ENCODE measurements at places on chromosomes 13 and 19. TPM values are rescaled to one million over a fixed set of nuclear protein-coding genes. Genes with fewer than 3 reads are reported as not detected.

COL5A3 gene
- total RNA-seq = 10.1 TPM

NRTN gene
- total RNA-seq = 20.6 TPM

GRK1 gene
- total RNA-seq = 0.13 TPM

MATK gene
- 0.24 TPM for total RNA-seq

ENOX1 gene
- 7.5 TPM for total RNA-seq

ZNF556 gene
- not detected for total RNA-seq

ZNF626 gene
- total RNA-seq = 5.9 TPM

ASPDH gene
- not detected for total RNA-seq

GAPDHS gene
- total RNA-seq = not detected

ISOC2 gene
- total RNA-seq = 48.9 TPM

UBE2L5 gene
- not detected for total RNA-seq

FAM32A gene
- 33.9 TPM for total RNA-seq

SBK2 gene
- 15.6 TPM for total RNA-seq

KCTD12 gene
- 34.7 TPM for total RNA-seq

METTL21C gene
- not detected for total RNA-seq

ZNF780A gene
- 12.9 TPM for total RNA-seq

YJU2 gene
- 7.8 TPM for total RNA-seq

RAX2 gene
- total RNA-seq = not detected

CAMSAP3 gene
- 1.0 TPM for total RNA-seq

ZNF132 gene
- total RNA-seq = 4.6 TPM

OR7C1 gene
- not detected for total RNA-seq

CGB2 gene
- total RNA-seq = not detected

CCNA1 gene
- total RNA-seq = not detected

MAST3 gene
- 4.9 TPM for total RNA-seq

CYP4F3 gene
- total RNA-seq = 0.24 TPM

ZNF835 gene
- total RNA-seq = 5.6 TPM

BAX gene
- total RNA-seq = 21.5 TPM

LILRB5 gene
- total RNA-seq = 7.7 TPM

F7 gene
- 0.08 TPM for total RNA-seq

P2RY11 gene
- total RNA-seq = 4.9 TPM

S1PR5 gene
- 0.13 TPM for total RNA-seq

Data from Right ventricle myocardium superior (tissue), 1 donor.